Stimulated activated CD8-positive, alpha-beta memory T cell treated with anti-CD3 and anti-CD28 coated beads, Interleukin-2, amount 100 ng/mL, for 1 hour (primary cell): ENCODE measurements at places on chromosomes 2 and 18.

DNA sequence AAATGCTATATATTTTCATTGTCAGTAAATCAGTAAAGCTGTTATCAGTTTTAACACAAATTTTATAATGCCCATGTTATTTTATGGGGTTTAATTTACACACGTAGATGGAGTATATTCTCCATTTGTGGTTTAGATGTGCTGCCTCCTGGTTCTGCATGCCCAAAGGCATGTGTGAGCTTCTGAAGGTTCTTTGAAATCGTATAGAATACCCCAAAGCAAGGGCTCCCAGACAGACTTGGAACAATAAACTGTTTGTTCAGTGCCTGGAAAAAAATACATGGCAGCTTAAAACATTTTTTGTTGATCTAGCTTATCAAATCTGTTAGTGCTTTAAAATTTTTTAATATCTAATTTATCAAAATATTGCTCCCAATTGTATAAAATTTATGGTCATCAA is 150.4 kb downstream of the GPD2 start:
- DNase-seq, result no peak

DNA sequence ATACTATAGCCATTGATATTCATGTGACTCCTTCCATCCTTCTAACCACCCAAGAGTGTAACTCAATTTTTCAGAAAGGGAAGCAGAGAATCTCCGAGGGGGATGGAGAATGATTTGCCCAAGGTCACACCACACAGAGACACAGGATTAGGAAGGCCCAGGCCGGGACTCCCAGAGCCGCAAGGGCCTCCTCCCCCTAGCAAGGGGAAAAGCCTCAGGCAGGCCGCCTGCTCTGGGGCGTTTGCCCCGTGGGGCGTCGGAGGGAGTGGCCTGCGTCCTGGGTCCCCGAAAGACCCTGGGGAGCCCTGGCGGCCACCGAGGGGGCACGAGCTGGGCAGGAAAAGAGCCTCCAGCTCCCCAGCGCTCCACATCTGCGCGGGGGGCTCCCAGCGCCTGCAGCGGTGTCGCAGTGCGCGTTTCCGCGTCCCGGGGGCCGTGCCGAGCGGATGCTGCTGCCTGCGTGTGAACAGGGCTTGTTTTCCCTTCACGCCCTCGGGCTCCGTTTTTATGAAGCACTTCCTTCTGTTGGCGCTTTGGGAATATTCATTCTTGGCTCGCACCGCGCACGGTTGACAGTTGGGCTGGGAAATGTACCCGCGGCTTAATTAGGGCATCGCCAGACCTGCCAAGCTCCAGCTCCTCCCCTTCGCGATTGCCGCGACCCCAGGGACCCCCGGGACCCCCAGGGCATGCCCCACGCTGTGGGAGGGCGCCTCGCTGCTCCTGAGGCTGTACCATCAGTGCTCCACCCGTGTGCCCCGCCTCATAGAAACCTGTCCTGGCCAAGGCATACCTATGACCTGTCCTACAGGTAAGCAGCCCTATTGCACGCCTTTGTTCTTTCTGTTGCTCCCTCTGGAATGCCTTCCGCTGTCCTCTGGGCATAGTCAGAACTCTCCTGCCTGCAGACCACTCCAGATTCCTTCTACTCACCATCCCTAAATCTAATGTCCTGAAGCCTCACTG is 158.9 kb upstream of the GLI2 start:
- no peak for DNase-seq

- DNase-seq, result no peak
Observed at GRCh38 chr18:44582456-44582855, 98.2 kb upstream of the SETBP1 start.

DNA sequence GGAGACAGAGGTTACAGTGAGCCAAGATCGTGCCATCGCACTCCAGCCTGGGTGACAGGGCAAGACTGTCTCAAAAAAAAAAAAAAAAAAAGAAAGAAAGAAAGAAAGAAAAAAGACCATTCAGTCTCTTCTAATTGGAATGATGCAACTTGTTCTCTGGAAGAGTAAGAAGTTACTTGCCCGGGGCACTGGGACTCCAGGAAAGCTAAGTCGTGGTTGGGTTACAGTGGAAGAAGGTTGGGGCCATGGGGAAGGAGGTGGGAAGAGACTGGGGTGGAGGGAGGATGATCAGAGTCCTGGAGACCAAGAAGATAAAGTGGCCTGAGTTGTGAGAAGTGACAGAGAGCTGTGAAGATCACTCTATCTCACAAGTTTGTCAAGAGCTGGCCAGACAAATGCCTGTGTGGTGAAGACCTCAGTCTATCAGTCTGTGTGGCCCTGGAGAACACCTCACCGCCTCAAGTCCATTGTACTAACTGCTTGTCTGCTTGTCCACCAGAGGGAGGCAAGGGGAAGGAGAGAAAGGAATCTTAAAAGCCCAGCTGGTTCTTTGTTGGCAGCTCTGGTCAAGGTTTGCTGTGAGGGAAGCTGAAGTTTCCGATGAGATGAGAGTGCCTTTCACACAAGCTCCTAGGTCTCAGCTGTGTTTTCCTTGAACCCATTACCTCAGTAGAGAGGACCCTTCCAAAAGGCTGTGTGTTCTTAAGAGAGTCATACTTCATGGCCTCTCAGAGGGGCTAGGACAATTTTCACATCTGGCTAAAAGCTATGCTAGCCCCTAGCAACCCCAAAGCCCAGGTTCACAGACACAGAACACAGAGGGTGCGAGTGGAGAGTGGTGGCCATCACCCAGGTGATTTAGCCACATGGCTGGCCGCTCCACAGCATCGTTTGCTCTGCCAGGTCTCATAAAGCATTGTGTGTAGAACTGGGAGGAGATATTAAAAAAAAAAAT is 72.0 kb upstream of the TMEM178A start:
- DNase-seq, result no peak

DNA sequence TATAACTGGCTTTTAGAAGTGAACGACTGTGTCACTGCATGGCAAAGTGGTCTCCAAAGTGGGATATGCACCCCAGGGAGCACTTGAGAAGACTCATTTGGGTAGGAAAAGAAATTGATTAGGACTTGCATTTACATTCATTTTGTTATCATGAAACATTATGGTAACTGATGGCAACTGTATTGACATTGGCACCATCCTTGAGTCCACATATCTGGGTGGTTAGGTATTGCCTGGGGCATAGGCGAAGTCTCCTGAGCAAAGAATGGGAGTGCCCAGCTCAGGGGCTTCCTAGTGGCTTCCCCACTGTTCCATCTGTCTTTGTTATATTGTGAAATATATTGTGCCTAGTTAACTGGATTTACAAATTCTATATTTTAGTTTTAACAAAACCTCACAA is 29.2 kb downstream of the SPATS2L start:
- DNase-seq, result no peak

- no peak for DNase-seq
Observed at GRCh38 chr2:174969091-174969734, 36.0 kb downstream of the CHN1 start.

- DNase-seq, result no peak
Observed at GRCh38 chr2:80068038-80068731, 236.4 kb downstream of the LRRTM1 start.

DNA sequence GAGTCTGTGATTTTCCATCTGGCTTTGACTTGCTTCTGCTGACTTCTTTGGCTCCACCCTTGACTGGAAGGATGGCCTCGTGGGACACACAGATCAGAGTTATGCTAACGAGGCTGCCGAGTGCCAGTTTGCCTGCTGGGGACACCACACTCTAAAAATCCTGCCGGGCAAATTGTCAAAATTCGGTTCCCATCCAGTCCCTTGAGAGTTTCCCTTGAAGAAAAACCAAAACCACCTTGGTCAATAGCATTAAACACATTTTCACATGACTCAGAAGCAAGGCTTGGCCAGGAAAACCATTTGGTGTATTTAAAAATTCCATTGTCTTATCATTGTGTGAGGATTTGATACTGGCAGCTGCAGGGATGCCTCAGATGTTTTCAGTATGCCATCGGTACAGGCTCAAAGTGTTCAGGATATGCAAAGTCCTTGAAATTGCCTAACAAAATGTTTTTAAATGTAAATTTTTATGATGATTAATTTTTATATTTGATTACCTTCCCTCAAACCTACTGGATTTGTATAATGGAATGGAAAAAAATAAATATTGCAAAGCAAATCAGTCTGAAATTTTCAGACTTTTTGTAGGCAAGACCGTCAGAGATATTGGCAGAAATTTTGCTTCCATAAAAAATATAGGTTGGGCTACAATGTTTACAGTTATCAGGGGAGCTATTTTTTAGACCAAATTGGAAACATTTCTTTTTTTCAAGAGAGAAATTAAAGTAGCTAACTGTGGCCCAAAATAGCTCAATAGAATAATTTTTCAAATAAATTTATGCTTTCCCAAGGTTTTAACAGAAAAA is 41.6 kb downstream of the KCNE4 start:
- DNase-seq, result no peak

DNA sequence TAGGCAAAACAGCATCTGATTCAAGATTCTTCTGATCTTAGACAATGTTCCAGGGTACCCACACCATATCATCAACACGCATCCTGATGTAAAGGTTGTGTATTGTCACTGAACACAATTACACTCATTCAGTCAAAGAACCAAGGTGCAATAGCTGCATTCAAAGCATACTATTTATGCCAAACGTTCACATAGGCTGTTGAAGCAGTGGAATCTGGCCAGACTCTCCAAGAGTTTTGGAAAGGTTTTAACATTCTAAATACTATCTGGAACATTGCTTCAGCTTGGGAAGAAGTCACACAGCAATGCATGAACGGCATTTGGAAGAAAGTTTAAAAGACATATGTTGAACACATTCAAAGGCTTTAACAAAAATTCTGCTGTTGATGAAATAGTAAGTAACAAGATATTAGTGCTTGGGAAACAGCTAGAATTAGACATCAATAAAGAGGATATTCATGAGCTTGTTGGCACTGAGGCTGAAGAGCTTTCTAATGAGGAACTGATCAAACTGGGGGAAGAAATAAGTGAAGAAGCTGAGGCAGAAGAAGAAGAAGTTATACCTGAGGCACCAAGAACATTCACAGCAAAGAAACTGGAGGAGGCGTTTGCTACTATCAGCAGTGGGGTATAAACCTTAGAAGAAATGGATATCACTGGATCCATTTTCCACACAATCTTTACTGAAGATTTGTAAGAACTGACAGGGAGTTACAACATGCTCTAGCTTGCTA is 47.6 kb upstream of the MSH6 start:
- DNase-seq, result no peak

DNA sequence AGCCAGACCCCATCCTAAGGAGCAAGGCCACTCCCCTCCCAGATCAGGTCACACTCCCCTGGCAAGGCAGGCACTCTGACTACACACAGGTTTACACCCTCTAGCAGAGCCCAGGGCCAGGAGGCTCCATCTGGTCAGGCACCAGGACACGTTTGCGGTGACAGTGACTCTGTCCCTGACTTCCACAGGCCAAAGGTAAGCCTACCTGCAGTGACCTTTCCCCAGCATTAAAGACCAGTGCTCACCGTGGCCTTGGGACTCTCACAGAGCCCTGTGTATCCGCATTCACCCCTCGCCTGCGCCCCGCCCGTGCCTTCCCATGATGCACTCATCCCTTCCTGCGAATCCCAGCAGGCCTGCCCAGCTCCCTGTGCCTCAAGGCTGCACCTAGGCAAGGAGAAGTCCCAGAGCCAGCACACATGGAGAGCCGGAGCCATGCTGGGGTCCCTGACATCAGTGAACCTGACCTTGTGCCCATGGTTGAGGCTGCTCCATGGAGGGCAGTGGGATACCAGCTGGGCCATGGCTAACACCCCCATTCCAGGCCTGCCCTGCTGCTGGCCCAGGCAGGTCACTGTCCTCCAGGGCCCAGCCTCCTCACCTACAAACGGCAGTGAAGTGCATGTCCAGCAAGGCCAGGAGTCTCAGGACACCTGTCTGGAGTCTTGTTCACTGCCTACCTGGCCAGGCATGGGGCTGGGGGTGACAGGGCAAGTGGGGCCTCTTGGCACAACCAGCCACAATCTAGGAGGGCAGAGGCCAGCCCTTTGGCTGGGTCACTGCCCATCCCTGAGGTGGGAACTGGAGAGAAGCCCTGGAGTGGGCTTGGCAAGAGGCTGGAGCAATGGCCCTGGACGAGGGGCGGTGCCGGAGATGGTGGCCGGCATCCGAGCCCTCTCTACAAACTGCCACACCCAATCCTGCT is 3.0 kb downstream of the NEURL3 start:
- DNase-seq, result no peak

GRCh38 chr2:9247786-9248185 is 41.2 kb downstream of the ASAP2 start:
- no peak for DNase-seq

DNA sequence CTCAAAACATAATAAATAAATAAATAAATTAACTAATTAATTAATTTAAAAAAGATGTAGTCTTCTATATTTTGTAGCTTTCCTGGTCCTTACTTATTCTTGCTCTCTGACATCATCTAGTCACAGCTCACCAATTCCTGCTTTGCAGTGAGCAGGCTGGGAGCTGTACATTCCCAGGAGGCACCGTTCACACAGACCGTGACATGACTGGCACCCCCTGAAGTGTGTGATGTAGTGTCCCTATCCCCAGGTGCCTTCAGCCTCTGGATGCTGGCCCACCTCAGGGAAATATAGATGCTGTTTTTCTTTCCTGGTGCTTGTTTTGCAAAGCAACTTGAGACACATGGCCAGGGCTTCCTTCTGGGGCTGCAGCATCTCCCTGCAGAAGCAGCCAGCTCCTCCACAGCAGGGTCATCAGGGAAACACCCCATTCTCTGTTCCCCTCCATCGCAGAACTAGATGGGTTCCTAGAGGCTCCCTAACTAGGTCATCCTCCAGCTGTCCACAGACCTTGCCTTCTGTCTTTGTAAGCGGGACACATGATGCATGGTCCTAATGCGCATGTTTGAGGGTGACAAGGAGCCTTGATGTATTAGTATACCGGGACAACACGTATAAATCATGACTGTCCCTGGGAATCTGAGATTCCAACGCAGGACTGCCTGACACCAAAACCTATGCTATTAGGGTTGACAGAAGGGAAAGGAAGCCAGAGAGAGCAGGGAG is 76.4 kb downstream of the RHOB start:
- no peak for DNase-seq

DNA sequence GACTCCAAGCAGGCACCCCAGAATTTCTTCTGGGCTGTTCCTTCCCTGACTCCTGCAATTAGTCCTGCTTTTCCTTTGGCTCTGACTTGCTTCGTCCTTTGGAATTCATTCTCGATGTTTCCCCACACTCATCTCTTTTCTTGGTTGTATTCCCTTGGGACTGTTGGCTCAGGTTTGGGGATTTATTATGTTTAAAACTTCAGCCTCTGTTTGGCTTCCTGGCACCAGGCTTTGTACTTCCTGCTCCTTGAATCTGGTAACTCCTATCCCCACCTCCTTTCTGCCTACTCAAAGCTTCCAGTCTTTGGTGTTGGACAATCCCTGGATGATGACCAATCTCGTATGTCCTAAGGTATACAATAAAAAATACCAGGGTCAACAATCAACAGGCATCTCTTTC is 1.8 kb upstream of the KCNE4 start:
- DNase-seq, result no peak

GRCh38 chr2:183034806-183035205 is 3.5 kb downstream of the NCKAP1 start:
- DNase-seq, result no peak

DNA sequence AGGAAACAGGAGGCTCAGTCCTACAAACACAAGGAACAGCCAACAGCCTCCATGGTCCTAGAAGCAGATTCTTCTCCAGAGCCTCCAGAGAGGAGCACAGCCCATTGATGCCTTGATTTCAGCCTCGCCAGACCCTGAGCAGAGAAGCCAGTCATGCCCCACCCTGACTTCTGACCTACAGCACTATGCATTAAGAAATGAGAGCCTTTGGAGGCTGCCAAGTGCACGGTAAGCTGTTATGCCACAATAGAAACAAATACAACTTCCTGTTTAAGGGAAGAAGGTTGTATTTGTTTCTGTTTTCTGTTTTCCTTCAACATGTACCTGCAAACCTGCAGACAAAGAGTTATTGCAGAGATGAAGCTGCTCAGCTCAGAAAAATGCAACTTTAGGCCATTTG is 181.3 kb upstream of the AGAP1 start:
- no peak for DNase-seq

GRCh38 chr18:44758861-44759631 is 78.4 kb downstream of the SETBP1 start:
- no peak for DNase-seq
